ENCODE measurements at places on chromosomes 5 and 9.
A peak's percentile ranks its signal among the peaks of the same experiment; 100 is the strongest.

GRCh38 chr5:155275222-155275621, 261.7 kb downstream of the KIF4B start:
- DNase-seq = no peak

DNA sequence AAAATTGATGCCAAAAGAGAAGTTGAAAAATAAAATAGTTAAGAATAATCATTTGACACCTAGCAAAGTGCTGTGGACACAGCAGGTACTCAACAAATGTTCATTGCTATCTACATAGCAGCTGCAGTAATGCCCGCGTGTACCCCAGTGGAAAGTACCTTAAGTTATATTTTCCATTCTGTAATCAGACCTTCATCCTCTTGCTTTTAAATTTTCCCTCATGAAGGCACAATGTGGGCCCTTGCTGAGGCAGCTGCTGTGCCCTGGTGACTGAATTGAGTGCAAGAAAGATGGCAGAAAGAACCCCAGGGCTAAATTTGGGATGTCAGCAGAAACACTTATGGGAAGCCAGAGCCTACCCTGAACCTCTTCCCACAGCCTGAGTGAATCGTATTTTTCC, 65.9 kb downstream of the CYFIP2 start:
- no peak for DNase-seq

GRCh38 chr9:1044643-1045042, 5.5 kb upstream of the DMRT2 start:
- no peak for DNase-seq

DNA sequence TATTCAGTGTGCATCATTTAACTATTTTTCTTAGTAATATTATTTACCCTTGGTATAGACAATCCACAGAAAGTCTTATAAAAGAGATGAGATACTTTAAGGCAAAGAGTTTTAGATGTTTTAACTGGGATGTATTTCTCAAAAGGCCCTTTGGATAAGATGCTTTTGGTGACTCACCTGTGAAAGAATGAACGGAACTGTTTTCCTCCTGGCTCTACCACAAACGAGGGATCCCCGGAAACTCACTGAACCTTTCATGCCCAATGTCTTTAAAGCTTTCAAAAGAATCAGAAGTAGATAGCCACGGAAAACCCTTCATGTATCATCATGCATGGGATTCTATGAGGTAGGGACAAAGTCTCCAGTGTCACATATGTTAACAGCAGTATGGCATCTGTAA, 1.6 kb downstream of the ZNF782 start:
- peak; percentile 51 for DNase-seq

- DNase-seq = peak; percentile 43
These were observed 45.2 kb downstream of the P4HA2 start for GRCh38 chr5:132182359-132183040.

Measured in NCI-H226 (cell line).